ENCODE measurements at places on chromosomes 4 and X. TPM values are rescaled to one million over a fixed set of nuclear protein-coding genes. Genes with fewer than 3 reads are reported as not detected.

The GCNA gene
- 1.5 TPM for total RNA-seq

The LSM6 gene
- 91.5 TPM for total RNA-seq

The CENPVL2 gene
- total RNA-seq: 5.2 TPM

The SEC24B gene
- total RNA-seq: 32.8 TPM

The MAGEC2 gene
- total RNA-seq: not detected

GRCh38 chr4:53816561-53816960, 225.3 kb upstream of the LNX1 start:
- no peak overlapping the region for H3K4me3 ChIP-seq
- no peak overlapping the region for H3K27ac ChIP-seq
- no peaks in the 10 kb centered on the region for H3K36me3 ChIP-seq
- no peaks in the 10 kb centered on the region for H3K27me3 ChIP-seq
- no peaks in the 10 kb centered on the region for H3K4me1 ChIP-seq
- DNase-seq: no peak

GRCh38 chr4:170012629-170012958, 13.6 kb downstream of the MFAP3L start:
- H3K27ac ChIP-seq: no peak overlapping the region
- no peak for DNase-seq
- no peak overlapping the region for H3K4me3 ChIP-seq
- H3K27me3 ChIP-seq: no peaks in the 10 kb centered on the region
- H3K36me3 ChIP-seq: no peaks in the 10 kb centered on the region

GRCh38 chr4:14152834-14153519, 525.5 kb upstream of the BOD1L1 start:
- H3K27me3 ChIP-seq: no peaks in the 10 kb centered on the region
- H3K36me3 ChIP-seq: no peaks in the 10 kb centered on the region
- H3K27ac ChIP-seq: no peak overlapping the region

- no peak overlapping the region for H3K27ac ChIP-seq
- H3K4me3 ChIP-seq: no peak overlapping the region
- H3K36me3 ChIP-seq: no peaks in the 10 kb centered on the region
- no peak for DNase-seq
Observed at GRCh38 chr4:162154862-162155540, 8.8 kb downstream of the FSTL5 start.

DNA sequence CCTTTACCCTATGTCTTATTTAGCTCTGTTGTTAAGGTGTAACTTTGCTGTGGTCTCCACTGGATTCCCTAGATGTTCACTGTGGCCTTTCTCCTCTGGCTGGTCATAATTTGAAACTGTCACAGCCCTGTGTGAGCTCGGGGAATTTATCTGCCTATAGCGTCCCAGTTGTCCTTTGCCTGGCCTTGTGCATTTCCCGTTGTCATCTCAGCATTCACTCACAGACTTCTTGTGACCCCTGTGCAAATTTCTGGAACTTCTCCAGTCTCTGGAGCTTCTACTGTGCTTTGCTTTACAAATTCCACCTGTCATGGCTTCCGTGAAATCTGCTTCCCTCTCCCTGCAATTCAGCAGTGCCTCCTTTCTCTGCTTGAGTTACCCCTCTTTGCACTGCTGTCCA, 106.7 kb downstream of the WWC2 start:
- DNase-seq: no peak
- peaks cover 19% of the 10 kb centered on the region for H3K4me1 ChIP-seq
- H3K27me3 ChIP-seq: no peaks in the 10 kb centered on the region
- H3K27ac ChIP-seq: no peak overlapping the region

DNA sequence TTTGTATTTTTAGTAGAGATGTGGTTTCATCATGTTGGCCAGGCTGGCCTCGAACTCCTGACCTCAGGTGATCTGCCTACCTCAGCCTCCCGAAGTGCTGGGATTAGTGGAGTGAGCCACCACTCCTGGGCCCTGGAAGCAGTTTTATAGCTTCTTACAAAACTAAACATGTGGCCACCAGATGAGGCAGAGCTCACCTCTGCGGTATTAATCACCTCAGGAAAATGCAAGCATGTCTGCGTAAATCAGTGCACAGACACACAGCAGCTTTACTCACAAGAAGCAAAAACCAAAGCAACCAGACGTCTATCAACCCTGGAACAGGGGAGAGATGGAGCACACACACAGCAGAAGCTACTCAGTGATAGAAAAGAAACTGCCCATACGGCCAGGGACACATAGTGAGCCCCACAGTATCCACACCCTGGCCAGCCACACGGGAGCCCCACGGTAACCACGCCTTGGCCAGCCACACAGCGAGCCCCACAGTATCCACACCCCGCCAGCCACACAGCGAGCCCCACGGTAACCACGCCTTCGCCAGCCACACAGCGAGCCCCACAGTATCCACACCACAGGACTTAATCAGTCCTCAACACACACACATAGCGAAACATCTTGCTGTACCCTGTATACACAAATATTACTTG, 30.2 kb downstream of the PPP2R3B start:
- no peak for DNase-seq
- no peak overlapping the region for H3K4me3 ChIP-seq
- no peak overlapping the region for H3K27ac ChIP-seq
- no peaks in the 10 kb centered on the region for H3K4me1 ChIP-seq

- H3K4me3 ChIP-seq: no peak overlapping the region
- no peaks in the 10 kb centered on the region for H3K27me3 ChIP-seq
- peaks cover 2% of the 10 kb centered on the region for H3K36me3 ChIP-seq
- 0 out of 2 replicates have a peak, but pooled peaks cover 3% of the 10 kb centered on the region for H3K4me1 ChIP-seq
- no peak overlapping the region for H3K27ac ChIP-seq
Observed at GRCh38 chr4:13866881-13867280, 239.4 kb upstream of the BOD1L1 start.

DNA sequence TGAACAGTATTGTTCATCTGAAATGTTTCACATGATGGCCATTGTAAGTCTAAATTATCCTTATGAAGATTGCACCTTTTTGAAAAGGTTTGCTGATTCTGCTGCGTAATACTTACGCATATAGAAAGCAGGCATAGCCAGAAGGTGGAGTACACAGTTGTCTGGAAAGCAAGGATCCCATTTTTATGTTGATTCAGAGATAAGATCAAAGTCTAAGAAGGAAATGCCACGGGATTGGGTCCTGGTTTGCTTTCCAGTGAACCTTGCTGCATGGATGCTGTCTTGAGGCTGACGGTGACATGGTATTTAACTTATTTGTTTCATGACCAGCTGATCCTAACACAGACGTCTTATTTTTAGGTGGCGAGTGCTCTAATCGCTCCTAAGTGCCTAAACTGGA, 15.5 kb downstream of the MAGEA9B start:
- no peak for DNase-seq
- H3K4me1 ChIP-seq: no peaks in the 10 kb centered on the region

GRCh38 chrX:139194571-139195280, 335.8 kb upstream of the F9 start:
- peak overlapping the region; percentile 55 for H3K4me3 ChIP-seq
- peaks cover 11% of the 10 kb centered on the region for H3K4me1 ChIP-seq
- DNase-seq: peak; percentile 38
- no peaks in the 10 kb centered on the region for H3K36me3 ChIP-seq
- H3K27me3 ChIP-seq: peaks cover 100% of the 10 kb centered on the region

All from GM23338 (cell line).